ENCODE measurements at places on chromosomes 6 and 20. TPM values are rescaled to one million over a fixed set of nuclear protein-coding genes. Genes with fewer than 3 reads are reported as not detected.

FABP7 gene
- 426 TPM for total RNA-seq

MICA gene
- 2.3 TPM for total RNA-seq

HCRTR2 gene
- 30.0 TPM for total RNA-seq

PHF20 gene
- total RNA-seq = 50.5 TPM

SLC17A1 gene
- not detected for total RNA-seq

APCDD1L gene
- not detected for total RNA-seq

OXT gene
- 46.4 TPM for total RNA-seq

ZBTB46 gene
- 20.3 TPM for total RNA-seq

Data from diencephalon (tissue), 1 donor.